Activated CD4-positive, CD25-positive, alpha-beta regulatory T cell treated with anti-CD3 and anti-CD28 coated beads, Interleukin-2, amount 50 U/mL, for 72 hours (primary cell): ENCODE measurements at places on chromosomes 7 and 10.

DNA sequence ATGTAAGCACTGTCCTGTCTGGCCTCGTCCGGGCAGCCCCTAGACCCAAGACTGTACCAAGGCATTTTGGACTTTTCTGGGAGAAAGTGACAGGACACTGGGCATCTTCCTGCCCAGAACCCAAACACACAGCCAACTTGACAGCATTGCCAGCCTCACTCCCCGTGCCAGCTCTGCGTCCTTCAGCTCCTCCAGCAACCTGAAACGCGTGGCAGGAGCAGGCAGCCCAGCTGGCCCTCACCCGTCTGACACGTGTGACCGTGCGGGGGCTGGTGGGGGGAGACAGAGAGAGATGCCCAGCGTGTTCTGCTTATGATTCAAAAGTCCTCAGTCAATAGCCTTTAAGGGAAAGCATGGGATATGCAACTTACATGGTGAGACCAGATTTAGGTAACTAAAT lies 50.3 kb upstream of the SLC29A3 start:
- no peak for DNase-seq

DNA sequence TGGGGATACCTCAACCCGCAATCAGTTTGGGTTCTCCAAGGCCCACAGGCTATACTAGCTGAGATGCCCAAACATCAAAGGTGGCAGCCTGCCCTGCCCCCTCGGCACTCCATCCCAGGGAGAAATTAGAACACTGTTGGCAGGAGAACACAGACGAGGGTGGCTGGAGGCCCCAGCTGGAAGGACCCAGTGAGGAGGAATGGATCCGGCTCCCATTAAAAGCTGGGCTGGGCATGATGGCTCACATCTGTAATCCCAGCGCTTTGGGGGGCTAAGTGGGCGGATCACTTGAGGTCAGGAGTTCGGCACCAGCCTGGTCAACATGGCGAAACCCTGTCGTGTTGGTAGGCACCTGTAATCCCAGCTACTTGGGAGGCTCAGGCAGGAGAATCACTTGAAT lies 199.9 kb upstream of the GNAI1 start:
- DNase-seq = no peak

- no peak for DNase-seq
These were observed 32.5 kb upstream of the ADAM12 start for GRCh38 chr10:126420567-126421300.

DNA sequence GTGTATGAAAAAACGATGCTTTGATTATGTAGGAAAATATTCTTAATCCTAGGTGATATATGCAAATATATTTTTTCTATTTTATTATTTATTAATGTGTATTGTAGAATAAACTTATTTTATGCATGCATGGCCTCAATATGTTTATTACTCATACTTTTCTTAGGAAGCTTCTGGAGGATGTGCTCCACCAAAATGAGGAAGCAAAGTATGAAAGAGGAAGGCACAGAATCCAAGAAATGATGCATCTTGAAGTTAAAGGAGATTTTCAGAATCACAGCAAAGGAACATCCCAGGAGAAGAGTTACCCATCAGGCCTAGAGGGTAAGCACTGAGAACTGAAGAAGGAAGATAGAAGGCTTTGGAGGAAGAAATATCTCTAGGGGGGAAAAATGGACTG lies 35.0 kb upstream of the MRPS16 start:
- DNase-seq = no peak

DNA sequence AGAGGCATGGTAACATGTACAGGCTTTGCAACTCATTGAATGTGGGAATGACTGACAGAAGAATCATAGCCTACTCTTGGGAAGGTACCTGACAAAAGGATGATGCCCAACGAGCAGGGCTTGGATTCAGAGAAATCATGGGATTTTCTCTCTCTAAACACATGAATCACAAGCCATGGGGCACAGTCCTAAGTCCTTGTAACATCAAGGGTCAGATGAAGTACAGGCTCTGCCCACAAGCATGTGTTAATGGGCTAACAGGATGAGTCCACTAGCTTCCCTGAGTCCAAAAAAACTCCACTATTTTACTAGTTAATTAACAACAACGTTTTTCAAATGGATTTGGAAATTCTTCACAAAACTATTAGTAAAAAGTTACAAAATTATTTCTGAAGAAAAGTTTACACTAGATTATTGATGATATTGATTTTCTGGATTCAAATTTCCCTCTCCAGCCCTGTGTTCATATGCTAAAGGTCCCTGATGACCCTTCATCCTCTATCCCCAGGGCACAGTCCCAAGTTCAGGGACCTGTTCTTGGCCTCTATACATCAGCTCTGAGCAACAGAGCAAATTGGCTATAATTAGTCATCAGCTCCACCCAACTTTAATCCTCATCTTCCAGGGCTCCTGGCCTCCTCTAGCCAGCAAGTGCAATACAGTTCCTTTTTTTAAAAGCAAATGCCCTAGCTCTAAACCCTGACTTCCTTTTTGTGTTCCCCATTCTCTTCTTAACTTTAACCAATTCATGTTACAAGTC lies 99.8 kb downstream of the GSAP start:
- DNase-seq = no peak

DNA sequence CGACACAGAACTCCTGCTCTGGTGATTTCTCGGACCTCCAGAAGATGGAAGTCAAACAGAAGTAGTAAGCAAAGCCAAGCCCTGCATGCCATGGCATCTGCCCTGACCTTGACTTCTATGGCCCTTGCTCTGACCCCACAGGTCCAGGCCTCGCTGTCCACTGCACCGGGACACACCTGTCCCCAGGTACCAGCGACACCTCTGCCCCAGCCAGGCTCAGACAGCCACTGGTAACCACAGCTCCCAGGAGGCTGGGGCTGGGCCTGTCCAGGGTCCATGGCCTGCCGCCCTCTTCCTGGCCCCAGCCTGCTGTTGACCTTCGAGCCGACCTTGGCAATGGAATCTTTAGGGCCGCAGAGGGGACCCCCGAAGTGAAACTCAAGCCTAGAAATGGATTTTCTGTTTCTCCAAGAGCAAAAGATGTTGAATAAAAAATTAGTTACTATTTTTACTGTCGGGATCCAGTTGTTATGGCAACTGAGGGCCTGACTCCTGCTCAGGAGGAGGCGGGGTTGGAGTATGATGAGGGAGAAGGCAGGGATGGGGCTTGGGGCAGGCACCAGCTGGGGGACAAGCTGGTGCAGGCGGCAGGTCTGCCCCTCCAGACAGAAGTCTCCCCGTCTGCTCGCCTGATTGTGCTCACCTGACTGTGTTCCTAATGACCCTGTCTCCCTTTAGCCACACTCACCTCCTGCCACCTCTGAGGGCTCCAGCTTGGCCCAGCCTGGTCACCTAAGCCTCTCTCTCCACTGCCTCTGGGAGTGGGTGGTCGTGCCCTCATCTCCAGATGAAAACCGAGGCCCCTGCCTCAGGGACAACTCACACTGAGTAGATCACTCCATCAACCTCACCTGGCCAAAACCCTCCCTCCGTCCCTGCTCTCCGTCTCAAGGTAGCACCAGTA lies 4.1 kb upstream of the MMD2 start:
- no peak for DNase-seq

DNA sequence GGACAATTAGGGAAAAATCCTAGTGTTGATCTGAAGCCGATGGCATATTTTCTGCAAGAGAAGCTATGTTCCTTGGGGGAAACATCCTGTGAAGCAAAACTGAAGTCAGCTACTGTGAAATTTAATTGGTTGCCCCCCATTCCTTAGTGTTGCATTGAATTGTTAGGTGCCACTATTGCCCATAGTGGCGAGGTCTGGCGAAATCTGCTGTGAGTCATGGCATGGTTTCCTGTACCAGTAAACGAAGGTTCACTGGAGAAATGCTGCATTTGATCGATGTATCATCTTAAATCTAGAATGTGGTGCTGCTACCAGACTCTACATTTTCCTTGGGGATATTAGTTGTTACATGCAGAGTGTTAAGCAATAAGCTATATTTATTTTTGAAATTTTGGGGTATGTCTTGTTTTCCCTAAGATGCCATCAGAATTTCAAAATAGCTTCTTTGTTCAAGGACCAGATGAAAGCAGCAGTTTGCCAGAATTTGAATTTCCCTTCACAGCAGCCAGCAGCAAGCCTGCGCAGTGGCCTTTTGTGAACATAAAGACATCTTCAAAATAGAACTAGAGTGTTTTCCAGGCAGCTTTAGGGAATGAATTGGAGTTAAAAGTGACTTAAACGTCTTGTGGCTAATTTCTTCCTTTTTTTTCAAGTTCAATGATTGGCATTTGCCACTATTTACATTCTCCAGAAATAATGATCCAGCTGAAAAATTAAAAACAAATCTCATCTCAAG lies 348.6 kb upstream of the COBL start:
- DNase-seq = no peak

DNA sequence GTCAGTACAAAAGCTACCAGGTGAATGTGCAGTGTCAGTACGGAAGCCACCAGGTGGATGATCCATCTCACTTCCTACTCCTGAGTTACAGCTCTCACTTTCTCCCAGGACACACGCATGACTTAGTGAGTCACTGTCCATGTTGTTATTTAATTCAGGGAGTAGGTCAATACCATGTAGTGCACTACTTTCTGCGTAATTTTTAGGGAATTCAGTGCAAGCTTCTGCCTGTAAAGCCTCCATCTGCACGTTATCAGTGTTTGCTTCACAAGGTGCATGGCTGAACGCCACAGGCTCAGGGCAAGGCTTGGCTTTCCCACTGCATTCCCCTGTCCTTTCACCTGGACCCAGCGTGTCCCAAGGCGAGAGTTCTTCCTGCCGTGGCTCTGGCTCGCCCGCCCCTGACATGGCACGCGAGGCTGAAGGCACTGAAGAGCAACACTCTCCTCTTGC lies 59.5 kb downstream of the LARP4B start:
- DNase-seq = no peak

GRCh38 chr7:2165610-2166594 lies 66.8 kb downstream of the MAD1L1 start:
- no peak for DNase-seq

GRCh38 chr10:129929343-129930292 lies 34.5 kb downstream of the EBF3 start:
- DNase-seq = no peak

- DNase-seq = no peak
These were observed 54.8 kb downstream of the RAPGEF5 start for GRCh38 chr7:22302193-22302592.

DNA sequence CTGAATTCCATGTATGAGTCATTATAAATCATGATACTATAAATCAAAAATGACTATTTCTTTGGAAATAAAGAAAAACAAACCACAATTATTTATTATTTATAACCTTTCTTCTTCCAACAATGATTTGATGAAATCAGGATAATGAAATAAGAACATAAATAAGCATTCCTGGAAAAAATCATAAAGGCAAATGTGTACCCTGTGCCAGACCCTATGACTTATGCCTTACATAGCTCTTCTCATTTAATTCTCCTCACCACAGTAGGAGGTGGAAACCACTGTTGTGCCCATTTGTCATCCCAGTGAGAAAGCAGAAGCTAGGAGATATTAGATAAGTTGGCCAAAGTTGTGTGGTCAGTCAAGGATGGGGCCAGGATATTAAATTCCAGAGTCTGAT lies 255.1 kb downstream of the DOCK4 start:
- no peak for DNase-seq

GRCh38 chr10:129718548-129719414 lies 245.3 kb downstream of the EBF3 start:
- no peak for DNase-seq

DNA sequence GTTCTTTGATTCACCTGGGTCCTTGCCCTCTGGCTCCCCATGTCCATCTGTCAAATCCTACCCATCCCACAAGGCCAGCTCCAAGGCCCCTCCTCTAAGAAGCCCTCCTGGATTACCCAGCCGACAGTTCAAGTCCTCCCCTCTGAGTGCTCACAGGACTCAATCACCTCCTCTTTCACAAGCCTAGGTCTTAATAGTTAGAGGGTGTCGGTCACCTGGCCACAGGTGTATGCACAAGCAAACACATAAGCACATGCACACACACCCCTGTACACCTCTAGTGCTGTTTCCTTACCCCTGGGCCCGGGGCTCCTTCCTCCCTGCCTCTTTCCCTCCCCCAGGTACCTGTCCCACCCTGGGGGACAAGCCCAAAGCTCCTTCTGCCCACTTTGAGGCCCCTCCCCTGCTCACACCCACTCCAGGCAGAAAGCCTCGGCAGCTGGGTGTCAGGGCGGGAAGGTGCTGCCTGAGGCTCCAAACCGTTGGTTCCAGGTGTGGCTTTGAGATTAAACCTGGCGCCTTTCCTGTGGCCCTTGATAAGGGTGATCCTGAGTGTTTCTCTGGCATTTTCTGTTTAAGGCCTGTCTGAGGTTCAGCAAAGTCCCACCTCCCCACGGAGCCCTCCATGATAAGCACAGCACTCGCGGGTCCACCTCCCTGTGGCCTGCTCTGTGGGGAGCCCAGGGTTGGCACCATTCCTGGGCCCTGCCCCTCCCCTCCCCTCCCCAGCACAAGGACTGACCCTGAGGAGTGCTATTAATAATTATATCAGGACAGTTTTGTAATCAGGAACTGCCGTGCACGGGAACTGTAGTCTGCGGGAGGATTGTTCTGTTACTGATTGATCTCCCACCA lies 14.6 kb upstream of the AQP1 start:
- DNase-seq = no peak

DNA sequence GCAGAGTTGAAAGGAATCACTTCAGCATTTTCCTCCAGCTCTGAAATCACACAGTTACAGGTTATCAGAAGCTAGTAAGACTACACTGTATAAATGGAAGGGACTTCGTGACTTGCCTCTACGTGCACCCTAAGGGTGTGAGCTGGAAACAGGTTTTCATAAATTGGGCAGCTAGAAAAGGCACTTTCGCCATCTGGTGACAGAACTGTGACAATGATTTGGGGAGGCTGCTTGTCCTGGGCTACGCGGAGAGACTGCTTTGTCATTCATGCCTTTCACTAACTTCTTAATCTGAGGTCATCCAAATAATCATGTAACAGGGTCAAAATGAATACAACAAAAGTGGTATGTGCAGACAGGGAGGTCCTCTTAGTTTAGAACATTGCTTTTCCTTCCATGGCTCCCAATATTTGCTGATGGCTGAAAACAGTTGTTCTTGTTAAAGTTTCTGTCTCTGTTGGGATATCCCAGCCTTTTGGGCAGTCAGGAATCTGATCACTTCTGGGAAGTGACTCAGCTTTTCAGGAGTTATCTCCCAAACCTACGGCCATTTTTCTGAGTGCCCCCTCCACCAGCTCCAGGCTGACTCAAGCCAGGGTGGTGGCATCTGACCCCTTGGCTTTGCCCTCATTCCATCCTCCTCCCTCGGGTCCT lies 17.8 kb downstream of the VWC2 start:
- no peak for DNase-seq

GRCh38 chr10:31687663-31688482 lies 240.8 kb downstream of the ARHGAP12 start:
- DNase-seq = no peak

GRCh38 chr7:74496272-74496671 lies 42.6 kb downstream of the GTF2IRD1 start:
- no peak for DNase-seq
